SW 1271 (cell line): ENCODE measurements at places on chromosomes 12 and 14.
A peak's percentile ranks its signal among the peaks of the same experiment; 100 is the strongest.

DNA sequence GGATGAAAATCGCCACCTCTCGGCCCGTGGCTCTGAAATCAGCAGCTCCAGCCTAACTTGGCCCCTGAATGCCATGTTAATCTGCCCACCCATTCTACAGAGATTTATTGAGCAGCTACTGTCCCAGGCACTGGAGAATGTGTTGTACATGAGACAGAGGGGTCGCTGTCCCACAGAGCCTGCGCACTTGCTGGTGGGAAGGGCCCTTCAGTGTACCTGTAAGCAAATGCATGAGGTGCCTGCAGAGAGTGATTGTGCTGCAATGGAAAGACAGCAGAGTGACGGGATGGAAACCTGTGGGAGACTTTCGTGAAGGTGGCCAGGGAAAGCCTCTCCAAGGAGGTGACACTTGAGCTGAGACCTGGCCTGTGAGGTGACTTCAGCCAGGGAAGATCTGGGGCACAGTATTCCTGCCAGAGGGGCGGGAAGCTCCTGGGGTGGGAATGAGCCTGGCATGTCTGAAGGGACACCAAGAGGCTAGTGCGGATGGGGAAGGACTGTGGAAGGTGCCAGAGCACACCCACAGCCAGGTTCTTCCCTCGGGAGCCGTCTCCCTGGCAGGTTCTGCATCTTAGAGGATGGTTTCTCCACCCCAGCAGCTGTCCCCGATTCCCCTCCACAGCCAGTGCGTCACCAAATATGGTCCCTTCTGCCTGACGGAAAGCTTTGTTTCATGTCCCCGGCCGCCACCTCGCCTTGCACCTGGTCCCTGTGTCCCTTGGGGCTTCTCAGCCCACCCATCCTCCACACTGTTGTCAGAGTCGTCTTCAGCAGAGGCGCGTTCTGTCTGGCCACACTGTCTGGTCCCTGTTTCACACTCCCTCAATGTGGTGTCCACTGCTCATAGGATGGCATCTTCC, 8.7 kb downstream of the SMIM41 start:
- DNase-seq = no peak

GRCh38 chr12:94042321-94042720, 106.1 kb upstream of the PLXNC1 start:
- no peak for DNase-seq

DNA sequence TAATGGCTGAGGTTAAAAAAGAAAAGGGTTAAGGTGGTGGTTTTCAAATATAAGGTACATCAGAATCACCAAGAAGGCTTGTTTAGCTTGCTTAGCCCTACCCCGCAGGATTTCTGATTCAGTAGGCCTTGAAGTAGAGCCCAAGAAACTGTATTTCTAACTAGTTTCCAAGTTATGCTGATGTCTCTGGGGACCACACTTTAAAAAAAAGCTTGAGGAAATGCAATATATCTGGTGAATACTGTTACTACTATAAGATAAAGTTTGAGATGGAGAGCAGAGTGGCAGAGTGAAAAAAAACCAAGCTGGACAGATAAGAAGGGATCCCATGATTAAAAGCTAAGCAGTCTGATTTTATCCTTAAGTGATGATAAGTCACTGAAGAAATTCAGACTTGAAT, 18.3 kb upstream of the GXYLT1 start:
- DNase-seq = no peak

- no peak for DNase-seq
These were observed 32.7 kb upstream of the USP44 start for GRCh38 chr12:95583933-95584332.

- no peak for DNase-seq
These were observed 506.8 kb downstream of the LRFN5 start for GRCh38 chr14:42113358-42114069.

DNA sequence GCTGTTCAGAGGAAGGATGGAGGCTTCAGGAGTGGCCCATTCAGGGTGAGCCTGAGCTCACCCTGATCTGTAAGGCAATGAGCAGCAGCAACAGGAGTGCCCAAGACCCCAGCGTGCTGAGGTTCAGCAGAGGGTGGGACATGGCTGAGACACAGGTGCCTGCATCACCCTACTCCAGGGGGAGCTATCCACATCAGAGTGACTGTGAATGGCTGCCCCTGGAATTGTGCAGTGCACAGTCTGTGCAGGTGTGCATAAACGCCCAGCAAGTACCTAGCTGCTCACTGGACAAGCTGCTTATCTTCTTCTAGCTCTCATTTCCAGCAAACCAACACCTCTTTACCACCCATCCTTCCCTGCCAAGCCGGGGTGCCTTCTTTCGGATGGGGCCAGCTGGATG, 140.6 kb upstream of the PRMT8 start:
- no peak for DNase-seq

- DNase-seq = no peak
These were observed 128.1 kb upstream of the C14orf180 start for GRCh38 chr14:104451474-104451873.

DNA sequence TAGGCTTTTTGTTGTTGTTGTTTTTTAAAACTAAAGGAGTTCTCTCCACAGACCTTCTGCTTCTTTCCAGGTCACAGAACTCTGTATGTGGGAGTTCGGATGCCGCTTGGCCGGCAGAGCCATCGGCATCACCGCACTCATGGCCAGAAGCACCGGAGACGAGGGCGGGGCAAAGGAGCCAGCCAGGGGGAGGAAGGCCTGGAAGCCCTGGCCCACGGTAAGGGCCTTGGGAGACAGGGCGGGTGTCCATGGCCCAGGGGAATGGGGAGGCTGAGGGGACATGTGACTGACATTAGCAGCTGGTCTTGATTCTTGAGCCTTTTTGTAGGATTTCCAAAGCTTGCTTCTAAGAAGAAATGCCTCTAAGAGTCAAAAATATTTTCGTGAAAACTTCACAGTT, 26.2 kb downstream of the SLC4A8 start:
- no peak for DNase-seq

DNA sequence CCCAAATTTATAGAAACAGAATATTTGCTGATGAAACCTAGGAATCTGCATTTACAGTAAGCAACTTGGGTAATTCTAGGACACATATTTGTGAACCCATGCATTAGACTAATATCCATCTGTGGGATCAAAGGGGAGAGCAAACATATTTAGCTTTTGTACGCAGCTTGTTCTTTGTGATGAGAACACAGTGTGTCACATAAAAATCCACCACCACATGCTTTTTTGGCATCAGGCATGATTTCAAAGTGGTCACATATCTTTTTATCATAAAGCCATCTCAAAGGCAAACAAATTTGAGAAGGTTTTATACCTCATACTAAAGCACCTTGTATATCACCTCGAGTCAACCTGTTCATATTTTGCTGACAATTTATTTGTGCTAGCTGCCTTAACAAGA, 15.7 kb downstream of the DNAL1 start:
- no peak for DNase-seq

DNA sequence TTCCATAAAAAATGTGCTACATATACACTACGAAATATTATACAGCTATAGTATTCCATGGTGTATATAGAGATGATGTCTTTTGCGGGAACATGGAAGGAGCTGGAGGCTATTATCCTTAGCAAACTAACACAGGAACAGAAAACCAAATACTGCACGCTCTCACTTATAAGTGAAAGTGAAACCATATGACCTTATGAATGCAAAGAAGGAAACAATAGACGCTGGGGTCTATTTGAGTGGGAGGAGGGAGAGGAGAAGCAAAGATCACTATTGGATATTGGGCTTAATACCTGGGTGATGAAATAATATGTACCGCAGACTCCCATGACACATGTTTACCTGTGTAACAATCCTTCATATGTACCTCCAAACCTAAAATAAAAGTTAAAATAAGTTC, 142.8 kb downstream of the LRFN5 start:
- no peak for DNase-seq

GRCh38 chr12:57865084-57865751, 18.7 kb upstream of the CTDSP2 start:
- DNase-seq = peak; percentile 71

DNA sequence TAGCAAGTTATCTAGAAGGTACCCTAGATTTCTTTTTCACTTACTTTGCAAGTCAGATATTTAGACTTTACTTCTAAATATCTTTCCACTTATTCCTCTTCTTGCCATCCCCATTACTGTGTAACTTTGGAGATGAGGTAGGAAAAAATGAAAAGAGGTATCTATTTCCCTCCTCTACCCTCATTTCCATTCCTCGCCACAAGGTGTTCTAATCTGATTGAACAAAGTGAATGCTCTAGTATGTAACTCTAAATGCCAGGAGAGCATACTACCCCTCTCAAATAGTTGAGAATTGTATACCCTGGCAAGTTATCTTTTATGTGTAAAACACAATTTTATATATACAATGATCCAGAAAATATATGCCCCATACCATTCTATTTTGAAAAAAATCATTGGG, 1.7 kb upstream of the LDHB start:
- no peak for DNase-seq
